ENCODE measurements at places on chromosomes 3 and 15.

DNA sequence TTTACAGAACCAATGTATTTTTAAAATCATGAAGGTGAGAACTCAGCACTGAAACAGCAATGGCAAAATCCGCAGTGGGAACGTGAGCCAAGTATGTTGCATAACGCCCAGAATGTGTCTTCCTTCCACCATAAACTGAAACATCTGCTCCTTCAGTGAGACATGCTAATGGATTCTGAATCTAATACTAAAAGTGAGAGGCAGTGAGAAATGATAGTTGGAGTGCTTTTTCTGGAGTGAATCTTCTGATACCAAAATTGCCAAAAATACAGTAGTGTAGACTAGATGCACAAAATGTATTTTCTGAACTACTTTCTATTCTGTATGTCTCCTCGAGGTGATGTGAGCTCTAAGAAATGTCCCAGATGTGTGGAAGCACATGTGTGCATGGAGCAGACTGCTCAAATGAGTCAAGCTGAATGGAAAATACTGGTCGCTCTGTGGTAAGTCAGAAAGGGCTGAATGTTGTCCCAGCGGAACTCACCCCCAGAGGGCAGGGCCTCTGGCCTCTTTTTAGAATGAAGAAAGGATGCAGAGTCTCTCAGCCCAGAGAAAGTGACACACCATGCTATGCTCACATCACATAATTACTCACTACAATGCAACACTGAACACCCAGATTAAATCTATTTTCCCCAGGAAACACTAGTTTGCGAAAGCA, 73.0 kb downstream of the ATP10A start:
- DNase-seq, result peak; percentile 54

GRCh38 chr3:111369958-111370357, 172.0 kb upstream of the CD96 start:
- DNase-seq, result no peak

GRCh38 chr3:156957715-156958114, 131.6 kb downstream of the LEKR1 start:
- DNase-seq, result no peak

GRCh38 chr3:72606005-72606800, 242.0 kb downstream of the SHQ1 start:
- no peak for DNase-seq

- DNase-seq, result peak; percentile 7
Observed at GRCh38 chr3:192121923-192122322, 605.4 kb downstream of the FGF12 start.
